ENCODE measurements at places on chromosomes 5 and 9. TPM values are rescaled to one million over a fixed set of nuclear protein-coding genes. Genes with fewer than 3 reads are reported as not detected.

- DNase-seq, result no peak
Measured at GRCh38 chr9:16721972-16722371, 148.5 kb downstream of the BNC2 start.

DNA sequence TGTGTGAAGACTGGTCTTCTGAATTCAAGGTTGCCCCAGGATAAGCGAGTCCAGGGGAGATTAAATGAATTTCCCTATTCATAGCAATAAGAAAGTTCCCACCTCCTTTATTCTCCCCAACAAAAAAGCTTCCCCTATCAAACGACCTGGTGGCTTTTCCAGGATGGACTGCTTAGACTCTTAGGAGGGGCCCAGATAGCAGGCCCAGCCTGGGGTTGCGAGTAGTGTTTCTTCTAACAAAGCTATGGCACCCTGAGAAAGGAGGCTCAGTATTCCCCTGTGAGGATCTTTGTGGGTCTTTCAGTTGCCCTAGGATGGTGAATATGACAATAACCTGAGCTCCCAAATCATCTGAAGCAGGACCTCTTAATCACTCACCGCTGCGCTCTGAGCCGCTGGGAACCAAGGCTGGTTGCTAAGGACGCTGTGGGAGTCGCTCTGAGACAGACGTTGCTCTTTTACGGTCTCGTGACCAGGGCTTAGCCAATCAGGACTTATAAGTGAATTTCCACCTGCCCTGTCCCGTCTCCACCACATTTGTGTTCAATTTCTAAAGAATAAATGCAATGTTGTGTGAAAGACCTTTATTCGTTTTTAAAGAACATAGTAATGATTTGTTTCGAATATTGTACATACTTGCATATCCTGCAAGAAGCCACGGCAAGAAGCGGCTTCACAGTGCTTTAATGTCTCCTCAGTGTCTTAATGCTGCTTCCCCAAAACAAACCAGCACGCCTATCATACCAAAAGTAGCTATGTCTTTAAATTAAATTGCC is at the start of gene TMEM232:
TMEM232 (minus strand) TSS at position 423 of the 776 bp plus-strand sequence. CDS start 59,319 bp downstream, outside the sequence.
- peak; percentile 88 for DNase-seq

CARD9 gene
- polyA plus RNA-seq, result 0.41 TPM

CAMK4 gene
- 84.3 TPM for polyA plus RNA-seq

Measured in CD4-positive, alpha-beta memory T cell (primary cell).